GM04504 (cell line): ENCODE measurements at places on chromosomes 1 and 21.

GRCh38 chr1:90724361-90724760 is 7.3 kb upstream of the BARHL2 start:
- no peak for DNase-seq

DNA sequence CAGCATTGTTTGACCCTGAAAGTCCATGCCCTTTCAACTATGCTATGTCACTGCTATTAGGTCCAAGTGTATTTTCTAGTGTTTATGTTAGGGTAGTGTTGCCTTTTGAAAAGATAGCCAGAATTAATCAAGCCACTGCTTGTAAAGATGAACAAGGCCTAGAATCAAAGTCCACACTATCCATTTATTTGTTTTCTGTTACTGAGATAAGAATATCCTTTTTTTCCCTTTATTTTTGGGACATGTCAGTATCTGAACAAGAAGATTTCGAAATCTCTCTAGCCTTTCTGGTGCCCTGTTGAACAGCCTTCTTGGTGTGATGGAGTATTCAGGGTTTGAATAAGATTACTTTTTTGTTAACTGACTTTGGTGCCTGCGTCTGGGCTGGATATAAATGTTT is 16.7 kb downstream of the UBAP2L start:
- DNase-seq = no peak

GRCh38 chr1:81650776-81651175 is 150.0 kb upstream of the ADGRL2 start:
- no peak for DNase-seq

GRCh38 chr1:66571789-66572188 is 37.8 kb downstream of the SGIP1 start:
- DNase-seq = no peak

DNA sequence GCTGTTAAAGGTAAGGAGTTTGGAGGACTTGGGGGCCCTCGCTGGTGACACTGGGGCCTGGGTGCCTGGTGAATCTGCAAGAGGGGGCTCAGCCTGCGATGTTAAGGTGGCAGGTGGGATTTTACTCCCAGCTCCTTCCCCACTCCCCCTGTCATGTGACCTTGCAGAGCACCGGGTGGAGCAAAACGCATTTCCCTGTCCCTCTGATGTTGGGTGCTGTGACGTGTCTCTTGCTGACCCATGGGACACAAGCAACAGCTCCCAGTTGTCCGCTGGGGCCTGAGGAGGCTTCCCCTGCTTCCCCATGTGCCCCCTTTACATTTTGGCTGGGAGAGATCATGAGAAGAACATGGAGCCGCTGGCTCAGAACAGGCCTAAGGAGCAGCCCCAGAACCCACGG is 319.0 kb downstream of the MATN1 start:
- DNase-seq = no peak
